Fibroblast of skin of scalp (primary cell): ENCODE measurements at places on chromosomes 7 and 10.
A peak's percentile ranks its signal among the peaks of the same experiment; 100 is the strongest.

DNA sequence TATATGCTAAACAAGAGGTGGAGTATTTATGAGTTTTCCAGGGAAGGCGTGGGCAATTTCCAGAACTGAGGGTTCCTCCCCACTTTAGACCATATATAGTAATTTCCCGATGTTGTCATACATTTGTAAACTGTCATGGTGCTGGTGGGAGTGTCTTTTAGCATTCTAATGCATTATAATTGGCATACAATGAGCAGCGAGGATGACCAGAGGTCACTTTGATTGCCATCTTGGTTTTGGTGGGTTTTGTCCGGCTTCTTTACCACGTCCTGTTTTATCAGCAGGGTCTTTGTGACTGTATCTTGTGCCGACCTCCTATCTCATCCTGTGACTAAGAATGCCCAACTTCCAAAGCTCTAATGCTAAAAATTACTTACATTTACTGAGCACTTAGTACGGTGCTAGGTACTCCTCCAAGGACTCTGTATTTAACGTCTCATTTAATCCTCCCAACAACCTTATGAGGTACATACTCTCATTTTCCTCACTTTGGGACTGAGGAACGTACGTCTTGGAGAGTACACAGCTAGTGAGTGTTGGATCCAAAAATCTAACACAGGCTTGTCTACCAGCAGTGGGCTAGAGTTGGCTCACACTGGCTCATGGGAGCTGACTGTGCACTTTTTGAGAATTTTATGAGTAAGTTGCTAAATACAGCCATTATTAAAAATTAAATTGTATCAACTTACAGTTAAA is 144.8 kb upstream of the NEBL start:
- DNase-seq, result no peak

DNA sequence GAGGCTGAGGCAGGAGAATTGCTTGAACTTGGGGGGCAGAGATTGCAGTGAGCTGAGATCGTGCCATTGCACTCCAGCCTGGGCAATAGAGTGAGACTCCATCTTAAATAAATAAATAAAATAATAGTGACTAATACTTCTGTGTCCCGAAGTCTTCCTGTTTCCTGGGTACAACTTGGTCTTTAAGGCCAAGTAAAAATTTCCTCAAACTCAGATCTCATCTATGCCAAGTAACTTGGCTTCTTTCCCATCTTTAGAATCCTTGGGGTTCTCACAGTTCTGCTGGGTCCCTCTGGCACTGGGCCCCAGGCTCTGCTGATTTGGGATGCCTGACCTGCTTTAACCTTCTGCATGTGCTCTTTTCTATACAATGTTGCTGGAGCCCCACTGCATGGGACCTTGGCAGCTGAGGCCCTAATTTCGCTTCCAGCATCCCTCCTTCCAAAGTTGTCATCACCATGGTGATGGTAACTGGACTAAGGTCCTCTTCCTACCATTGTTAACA is 22.7 kb upstream of the AKR1B10 start:
- DNase-seq, result no peak

- DNase-seq, result peak; percentile 9
Observed at GRCh38 chr10:31390804-31391203, 71.8 kb downstream of the ZEB1 start.

GRCh38 chr7:157043745-157044144 is 33.3 kb upstream of the MNX1 start:
- DNase-seq, result peak; percentile 70

- peak; percentile 47 for DNase-seq
Observed at GRCh38 chr10:18738835-18739234, 79.6 kb downstream of the ARL5B start.

DNA sequence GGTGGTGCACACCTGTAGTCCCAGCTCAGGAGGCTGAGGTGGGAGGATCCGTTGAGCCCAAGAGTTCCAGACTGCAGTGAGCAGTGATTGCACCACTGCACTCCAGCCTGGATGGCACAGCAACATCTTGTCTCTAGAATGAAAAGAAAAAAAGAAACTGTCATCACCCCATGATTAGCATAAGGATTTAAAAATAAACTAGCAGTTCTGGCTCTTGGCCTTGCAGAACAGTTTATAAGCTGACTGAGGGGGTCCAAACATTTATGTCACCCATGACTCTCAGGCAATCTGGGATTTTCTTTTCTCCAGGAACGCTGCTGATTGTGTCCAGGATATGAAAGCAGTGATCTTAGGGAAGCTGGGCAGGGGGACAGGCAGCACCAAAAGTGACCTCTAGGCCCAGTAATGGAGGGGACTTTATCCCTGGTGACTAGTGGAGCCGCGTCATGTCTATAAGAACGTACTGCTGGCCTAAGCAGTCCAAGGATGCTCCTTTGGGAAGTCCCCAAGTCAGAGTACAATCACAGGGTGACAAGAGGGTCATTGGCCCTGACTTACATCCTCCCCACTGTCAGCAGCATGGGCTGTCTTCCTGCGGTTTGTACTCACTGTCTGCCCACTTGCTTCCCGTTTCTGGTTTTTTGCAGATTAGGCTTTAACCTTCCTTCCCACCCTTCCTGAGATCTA is 177.4 kb downstream of the ARHGAP12 start:
- peak; percentile 39 for DNase-seq

GRCh38 chr7:100965045-100965722 is 4.2 kb upstream of the MUC12 start:
- no peak for DNase-seq

DNA sequence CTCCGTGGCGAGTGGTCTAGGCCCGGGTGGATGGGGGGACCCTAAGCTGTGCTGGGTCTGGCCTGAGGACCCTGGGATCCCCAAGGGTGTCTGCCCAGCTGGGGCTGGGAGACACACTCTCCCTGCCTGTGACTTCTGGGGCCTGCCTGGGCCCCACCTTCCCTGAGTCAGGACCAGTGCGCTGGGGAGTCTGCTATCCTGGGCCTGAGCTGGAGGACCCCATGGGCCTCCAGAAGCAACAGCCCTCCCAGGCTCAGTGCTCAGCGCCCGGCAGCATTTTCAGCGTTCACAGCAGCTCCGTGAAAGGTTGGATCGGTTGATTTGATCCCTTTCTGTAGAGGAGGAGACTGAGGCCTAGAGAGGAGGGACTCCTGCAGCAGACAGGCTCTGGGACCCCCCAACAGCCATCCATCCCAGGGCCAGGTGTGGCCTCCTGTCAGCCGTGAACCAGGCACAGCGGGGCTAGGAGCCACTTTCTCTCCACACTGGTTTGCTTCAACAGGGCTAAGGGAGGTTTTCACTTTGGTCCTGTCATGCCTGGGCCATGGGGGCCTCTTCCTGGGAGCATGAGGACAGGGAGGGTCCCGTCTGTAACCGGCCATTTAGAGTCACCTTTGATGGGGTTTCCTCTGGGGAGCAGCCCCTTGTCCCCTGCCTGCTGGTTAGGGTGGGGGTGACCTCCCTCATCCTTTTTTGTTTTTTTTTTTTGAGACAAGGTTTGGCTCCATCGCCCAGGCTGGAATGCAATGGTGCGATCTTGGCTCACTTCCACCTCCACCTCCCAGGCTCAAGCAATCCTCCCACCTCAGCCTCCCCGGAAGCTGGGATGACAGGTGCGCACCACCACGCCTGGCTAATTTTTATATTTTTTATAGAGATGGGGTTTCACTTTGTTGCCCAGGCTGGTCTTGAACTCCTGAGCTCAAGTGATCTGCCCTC is 12.4 kb downstream of the FOXL3 start:
- DNase-seq, result no peak

- peak; percentile 97 for DNase-seq
Observed at GRCh38 chr7:22627136-22627535, 99.9 kb upstream of the IL6 start.

DNA sequence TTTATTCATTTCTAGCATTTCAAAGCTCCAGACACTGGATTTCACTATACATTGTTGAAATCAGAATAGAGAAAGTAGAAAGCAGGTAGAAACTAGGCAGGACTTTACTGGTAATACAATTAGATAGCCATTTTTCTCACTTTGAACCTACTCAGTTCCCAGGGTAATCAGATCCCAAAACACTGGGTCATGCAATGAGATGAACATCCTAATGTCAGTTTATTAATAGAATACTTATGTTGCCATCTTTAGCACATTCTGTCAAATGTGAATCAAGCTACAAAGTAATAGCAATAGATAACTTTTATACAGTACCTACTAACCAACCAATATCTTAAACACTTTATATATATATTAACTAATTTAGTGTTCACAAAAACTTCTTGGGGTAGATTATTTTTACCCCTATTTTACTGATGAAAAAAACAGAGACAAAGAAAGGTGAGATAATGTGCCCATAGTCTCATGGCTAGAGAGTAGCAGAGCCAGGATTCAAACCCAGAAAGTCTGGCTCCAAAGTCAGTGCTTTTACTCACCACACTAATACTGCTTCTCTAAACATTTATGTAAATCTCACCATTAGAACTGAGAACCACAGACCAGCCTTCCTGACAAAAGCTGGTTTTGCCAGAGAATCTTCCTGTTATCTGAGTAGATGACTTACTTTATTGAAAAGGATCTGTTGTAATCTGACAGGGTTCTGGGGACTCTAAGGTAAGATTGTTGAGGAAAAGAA is 153.8 kb upstream of the KAT6B start:
- no peak for DNase-seq

DNA sequence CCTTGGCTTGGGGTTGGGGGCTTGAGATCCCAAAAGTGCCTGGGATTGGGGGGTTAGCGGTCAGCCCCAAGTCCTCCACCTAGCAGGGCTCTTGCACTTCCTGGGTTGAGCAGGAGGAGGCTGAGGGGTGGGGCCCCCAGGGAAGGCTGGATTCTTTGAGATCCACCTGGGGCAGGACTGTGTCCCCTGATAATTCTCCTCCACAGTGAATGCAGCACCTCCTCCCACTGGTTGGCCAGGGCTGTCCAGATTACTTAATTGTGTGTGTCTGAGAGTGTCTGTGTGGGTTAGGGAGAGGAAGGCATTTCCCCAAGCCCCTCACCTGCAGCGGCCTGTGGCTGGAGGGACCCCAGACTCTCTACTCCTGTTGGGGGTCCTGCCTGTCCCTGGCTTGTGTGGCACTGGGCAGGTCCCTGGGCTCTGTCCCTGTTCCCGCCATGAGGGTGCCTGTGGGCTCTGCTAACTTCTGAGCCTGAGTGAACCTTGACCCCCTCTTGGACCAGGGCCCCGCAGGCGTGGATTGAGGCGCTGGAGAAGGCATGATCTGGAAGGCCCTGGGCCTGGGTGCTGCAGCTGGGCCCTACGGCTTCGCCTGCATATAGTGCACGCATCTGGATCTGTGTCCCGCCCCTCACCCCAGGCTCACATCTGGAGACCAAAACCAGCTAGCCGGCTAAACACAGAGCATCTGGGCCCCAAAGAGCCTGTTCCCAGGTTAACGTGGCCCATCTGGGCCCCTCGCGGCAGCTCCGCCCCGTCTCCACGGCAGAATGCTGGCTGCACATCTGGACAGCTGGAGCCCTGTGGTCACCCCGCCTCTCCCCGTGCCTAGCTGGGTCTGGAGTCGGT is 10.4 kb downstream of the TMEM270 start:
- DNase-seq, result no peak

DNA sequence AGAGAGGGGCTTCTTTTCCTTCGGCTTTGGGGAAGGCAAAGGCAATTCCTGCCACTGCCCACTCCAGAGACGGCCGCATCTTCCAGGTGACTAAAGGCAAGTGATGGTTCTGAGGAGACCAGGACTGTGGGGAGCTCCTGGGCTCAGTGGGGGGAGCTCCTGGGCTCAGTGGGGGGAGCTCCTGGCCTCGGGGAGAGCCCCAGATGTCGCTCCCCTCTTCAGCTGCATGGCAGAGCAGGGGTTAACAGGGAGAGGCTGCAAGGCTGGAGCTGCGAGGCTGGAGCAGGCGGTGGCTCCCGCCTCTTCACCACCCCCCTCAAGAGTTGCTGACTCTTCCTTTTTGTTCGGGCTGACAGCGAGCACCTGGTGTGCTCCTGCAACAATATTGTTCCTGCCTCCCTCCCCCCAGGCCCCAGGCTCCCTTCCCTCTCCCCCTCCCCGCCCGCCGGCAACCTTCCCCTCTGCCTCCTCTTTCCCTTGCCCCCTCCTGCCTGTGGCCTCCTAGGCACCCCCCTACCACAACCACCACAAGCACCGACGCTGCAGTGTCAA is 56.3 kb upstream of the LBX1 start:
- DNase-seq, result no peak
